Neural progenitor cell (in vitro differentiated cells): ENCODE measurements at places on chromosomes 2 and 18.
A peak's percentile ranks its signal among the peaks of the same experiment; 100 is the strongest.

GRCh38 chr18:58618822-58619595 is 9.9 kb downstream of the ALPK2 start:
- DNase-seq, result peak; percentile 63

DNA sequence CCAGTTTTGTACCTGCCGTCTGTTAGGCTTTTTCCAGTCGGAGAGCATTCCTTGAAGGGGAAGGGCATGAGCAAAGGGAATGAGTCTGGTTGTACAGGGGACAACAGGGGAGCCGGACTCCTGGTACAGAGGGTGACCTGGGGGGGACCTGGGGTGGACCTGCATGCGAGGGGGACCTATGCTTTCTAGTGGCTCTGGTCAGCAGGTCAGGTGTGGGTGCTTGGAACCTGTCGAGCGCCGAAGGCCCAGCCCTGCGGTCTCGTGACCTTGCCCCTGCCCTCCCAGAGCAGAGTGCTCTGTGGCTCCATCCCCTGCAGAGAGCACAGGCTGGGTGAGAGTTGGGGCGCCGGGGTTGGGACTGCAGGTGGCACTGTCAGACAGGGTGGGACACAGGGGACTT is 96.7 kb upstream of the ASAP2 start:
- DNase-seq, result no peak

GRCh38 chr2:239947729-239948045 is 77.5 kb downstream of the NDUFA10 start:
- no peak for DNase-seq

- DNase-seq, result no peak
Measured at GRCh38 chr2:29749041-29749440, 172.3 kb downstream of the ALK start.

DNA sequence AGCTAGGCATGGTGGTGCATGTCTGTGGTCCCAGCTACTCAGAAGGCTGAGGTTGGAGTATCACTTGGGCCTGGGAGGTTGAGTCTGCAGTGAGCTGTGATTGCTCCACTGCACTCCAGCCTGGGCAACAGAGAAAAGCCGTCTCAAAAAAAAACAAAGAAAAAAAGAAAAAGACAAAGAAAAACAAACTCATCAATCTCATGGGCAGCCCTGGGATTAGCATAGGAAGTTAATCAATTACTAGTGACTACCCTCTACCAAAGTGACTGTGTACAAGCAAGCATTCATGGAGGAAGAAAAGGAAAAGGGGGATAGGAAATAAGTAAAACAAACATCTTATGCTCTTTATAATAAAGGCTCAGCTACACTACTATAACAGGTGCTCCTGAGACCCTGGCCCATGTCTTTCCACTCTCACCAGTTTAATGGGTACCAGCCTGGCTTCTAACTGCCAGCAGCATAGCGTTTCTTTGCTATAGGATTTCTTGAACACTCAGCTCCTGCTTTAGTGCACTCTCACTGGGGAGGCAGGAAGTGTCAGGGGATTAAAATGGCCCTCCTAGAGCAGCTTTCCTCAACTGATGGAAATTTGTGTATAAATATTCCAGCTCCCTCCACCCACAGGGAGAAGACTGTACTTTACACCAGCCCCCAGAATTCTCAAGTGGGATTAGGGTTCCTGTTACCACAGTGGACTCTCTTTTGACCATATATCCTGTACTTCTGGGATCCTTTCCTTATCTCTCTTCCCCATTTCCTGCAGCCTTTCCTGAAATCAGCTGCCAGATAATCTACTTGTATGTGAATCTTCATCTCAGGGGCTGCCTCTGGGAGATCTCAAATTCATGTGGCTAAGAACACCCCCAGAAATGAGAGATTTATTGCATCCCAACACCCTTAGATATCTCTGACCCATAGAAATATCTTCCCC is 91.3 kb upstream of the GLS start:
- no peak for DNase-seq

DNA sequence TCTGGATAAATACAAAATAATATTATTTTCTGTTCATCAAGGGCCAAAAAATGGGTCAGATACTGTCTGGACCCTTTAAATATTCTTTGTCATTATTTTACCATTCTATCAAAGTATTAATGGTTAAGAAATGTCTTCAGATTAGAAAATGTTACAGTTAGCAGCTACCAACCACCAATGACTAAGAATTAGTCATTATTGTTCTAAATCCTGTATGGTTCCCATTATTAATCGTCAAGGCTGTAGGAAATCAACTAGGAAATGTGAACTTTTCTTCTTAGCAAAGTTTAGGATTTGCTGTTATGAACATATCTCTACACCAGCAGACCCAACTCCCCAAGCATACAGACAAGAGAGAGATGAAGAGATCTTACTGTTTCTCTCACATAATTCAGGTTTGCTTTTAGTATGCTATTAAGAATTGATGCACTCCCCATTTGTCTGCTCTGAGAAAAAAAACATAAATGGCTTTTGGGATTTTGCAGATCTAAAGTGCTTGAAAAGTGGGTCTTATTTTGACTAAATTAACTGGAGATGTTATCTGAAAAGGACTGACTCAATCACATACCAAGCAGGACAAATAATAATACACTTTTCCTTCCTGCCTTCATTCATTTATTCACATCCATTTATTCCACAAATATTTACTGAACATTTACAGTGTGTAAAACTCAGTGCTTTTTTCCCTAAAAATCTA is 147.7 kb downstream of the PPP1R1C start:
- no peak for DNase-seq

GRCh38 chr2:128573116-128573515 is 254.4 kb upstream of the HS6ST1 start:
- DNase-seq, result no peak

GRCh38 chr2:152548111-152548875 is 169.0 kb downstream of the PRPF40A start:
- DNase-seq, result no peak
